ENCODE measurements at places on chromosomes 3 and 15.

- DNase-seq, result no peak
Observed at GRCh38 chr15:52171807-52172206, 19.4 kb downstream of the GNB5 start.

DNA sequence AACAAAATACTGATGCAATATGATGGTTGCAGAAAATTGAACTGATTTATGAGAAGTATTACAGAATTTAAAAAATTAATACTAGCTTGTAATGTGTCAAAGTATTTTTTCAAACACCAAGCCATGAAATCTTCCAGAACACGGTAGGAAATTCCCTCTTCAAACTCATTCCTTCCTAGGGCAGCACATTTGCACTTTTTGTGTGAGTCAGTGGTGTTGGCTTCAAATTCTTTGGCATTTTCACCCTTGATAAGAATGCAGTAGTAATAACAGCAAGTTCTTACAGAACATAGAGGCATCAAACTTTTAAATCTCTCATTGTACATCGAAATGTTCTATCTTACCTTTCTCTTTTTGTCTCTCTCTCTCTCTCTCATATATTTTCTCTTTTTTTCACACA, 191.8 kb downstream of the CGGBP1 start:
- DNase-seq, result peak; percentile 4

DNA sequence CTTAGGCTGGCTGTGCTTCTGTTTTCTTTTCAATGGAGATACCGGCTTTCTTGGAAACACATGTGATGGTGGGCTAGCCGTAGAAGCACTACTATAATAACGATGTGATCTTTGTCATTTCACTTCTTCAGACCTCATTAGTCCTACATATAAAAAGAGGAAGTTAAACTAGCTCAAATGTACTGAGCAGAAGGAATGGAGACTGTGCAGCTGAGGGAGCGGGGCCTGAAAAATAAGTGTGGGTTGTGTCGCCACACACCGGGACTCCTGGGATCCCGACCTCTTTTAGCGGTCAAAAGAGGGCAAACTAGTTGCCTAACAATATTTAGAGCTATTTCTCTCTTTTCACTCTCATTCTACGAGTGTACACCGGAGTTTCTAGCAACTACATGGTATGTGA, 1.0 kb upstream of the RNF7 start:
- DNase-seq, result no peak

GRCh38 chr3:133855772-133856171, 39.9 kb downstream of the RAB6B start:
- DNase-seq, result peak; percentile 5

DNA sequence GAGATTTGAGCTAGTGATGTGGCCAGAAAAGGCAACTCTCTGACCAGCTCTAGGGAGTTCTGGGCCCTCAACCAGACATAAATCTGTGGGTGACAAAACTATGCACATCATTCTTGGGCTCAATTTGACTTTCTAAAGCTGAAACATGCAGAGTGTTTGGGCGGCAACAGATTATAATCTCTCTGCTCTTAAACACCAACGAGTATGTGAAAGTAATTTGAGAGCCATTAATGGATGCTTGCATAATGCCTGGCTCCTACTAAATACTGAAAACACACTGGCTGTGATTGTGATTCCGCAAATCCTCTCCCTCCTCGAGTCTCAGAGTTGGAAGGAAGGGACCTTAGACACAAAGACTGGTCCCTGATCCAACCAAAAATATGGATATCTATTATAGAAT, 186.7 kb downstream of the UACA start:
- DNase-seq, result peak; percentile 45

- DNase-seq, result peak; percentile 68
Observed at GRCh38 chr3:126926684-126927400, 56.1 kb upstream of the PLXNA1 start.

DNA sequence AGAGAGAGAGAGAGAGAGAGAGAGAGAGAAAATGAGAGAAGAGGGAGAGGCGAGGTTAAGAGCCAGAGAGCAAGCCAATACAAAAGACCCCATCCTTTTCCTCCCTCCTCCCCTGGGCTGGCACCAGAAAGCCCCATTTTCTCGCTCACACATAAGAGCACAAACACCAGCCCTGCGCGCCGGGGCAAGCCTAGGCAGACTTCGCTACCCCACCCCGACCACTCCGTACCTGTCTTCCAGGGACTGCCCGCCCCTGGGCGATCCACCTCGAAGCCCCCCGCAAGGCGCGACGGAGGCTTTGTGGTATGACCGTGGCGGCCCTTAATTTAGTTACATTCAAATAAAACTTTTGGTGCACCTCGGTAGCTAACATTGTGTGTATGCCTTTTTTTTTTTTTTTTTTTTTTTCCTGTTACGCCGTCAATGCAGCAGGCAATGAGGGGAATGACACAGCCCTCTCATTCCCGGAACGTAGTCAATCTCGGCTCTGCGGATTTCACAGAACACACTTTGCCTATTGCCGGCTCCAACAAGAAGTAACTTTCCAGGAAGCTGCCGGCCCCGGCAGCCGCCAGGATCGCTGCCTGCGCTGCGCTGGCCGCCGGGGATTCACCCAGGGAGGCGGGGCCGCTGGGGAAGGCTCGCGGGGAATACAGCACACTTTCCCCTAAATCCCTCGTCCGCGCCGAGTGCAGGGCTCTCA, 7.7 kb downstream of the BCL6 start:
- DNase-seq, result peak; percentile 69

- no peak for DNase-seq
Observed at GRCh38 chr3:173644086-173645082, 246.8 kb downstream of the NLGN1 start.

DNA sequence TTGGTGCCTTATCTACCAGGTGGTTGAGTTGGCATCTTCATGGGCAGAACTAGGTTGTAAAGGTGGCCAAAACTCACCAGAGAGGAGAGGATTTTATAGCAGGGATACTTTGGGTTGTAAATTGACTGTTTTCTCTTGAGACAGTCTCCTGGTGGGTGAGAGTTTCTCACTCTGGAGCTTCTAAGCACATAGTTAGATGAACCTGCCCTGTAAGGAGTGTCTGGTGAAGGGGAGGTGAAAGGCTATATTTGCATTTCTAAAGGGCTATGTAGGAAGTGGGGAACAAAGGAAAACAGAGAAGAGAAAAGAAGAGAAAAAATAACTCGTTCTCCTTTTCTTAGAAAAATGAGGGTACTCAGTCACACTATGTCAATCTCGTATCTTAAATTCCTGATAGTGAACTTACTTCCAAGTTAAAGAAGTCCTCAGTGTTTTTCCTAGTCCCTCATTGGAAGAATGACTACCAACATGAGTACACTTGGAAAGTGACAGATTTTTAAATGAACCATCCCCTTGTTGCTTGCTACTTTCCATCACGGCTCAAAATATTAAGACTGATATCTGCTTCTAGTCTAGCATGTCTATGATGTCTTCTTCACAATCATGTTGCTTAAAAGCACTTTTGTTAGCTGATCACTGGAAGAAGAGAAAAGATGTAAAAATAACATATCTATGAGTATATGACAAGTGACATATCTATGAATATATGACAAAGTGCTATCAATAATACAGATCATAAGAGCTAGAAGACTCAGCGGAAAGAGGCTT, 113.8 kb upstream of the P2RY1 start:
- no peak for DNase-seq

GRCh38 chr3:37622999-37623883, 238.4 kb upstream of the CTDSPL start:
- DNase-seq, result no peak

DNA sequence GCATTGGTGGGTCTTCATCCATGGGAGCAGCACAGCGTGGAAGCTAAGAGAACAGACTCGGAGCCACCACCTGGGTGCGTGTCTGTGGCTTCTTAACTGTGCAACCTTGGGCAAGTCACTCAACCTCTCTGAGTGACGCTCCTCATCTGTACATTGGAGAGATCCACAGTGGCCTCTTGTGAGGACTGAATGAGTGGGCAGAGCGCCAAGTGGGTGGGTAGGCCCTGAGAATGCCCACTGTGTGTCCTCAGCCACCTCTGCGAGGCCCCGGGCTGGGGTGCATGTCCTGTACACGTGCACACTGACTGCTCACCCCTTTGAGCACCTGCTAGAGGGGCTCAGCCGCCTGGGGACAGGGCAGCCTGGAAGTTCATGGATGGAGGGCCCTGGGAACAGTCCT, 99.6 kb upstream of the PRR23E start:
- no peak for DNase-seq

GRCh38 chr3:192637803-192638202, 89.5 kb downstream of the FGF12 start:
- DNase-seq, result no peak

GRCh38 chr3:144085964-144086363, 114.3 kb downstream of the DIPK2A start:
- peak; percentile 57 for DNase-seq

DNA sequence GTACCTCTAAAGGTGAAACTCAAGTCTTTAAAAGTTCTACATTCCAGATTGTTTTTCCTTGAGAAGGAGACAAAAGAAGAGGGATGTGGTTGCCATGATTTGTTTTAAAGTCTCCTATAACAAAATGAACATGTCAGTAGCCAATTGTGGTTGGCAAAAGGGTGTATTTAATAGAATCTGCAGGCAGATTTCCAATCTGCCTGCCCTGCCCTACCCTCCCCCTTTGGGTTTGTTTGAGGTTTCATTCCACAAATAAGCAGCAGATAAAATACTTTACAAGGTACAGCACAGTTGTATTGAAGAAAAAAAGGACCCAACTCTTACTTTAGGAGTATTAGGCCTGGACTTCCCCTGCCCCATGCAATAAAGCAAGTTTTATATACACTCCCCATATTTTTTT, 59.5 kb downstream of the MLH1 start:
- no peak for DNase-seq

DNA sequence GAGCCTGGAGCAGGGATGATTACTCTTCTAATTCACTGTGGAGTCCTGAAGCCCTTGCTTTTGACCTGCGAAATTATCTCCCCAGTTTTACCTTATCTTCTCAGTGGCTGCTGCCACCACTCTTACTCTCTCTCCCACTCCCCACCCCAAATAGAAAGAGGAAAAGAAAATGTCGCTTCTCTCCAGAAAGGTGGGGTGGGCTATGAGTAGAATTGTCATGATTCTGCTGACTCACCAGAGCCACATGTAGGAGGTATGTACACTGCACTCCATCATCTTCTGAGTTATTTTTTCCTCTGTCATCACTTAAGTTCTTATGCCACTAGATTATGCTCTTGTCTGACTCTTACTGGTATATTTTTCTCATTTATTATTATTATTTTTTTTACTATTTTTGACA, 43.9 kb upstream of the TMEM158 start:
- peak; percentile 23 for DNase-seq

- DNase-seq, result no peak
Observed at GRCh38 chr3:188108703-188109412, 45.1 kb upstream of the LPP start.

DNA sequence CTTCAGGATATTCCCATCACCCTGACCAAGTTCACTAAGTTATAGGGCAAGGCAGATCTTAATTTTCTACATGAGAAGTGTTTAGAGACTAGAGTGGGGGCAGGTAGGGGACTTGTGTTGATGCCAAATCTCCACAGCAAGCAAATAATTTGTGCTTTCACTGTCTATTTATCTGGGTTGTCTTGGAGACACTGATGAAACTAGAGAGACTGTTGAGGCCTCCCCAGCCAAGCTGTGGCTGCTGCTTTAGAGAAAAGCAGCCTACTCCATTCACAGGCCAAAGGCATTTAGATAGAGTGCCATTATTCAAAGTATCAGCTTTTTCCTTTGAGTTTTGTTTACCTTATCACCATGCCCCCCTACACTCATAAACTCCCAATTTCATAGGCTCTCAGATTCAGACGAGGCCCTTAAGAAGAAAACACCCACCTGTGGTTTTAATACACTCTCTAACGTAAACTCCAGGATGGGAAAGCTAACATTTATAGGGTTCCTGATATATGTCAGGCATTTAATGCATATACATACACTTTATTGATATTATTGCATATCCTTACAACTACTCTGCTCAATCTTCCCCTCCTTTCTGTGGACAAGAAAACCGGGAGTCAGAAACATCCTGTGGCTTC, 130.4 kb upstream of the FOXB1 start:
- no peak for DNase-seq

DNA sequence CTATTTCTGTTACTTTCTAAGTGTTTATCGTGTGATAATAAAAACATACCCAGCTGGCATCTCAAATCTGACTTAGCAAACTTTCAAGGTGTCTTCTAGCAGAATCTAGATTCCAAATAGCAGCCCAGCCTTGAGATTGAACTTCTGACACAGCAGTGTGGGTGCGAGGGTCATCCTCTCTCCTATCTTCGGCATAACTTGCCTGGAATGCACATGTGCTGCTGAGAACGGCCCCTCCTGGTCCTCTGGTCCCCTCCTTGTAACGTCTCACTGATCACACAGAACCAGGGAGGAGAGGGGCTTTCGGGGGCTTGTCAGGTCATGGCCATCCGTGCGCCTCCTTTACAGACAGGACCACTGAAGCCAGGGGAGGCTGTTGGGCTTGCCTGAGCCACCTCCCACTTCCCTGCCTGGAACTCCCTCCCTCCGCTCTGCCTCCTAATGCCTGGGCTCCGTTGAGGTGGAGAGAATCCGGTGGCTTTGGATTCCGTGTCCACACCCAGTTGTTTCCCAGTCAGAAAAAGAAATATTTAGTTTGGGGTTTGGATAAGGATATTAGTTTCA, 344.4 kb upstream of the C2CD4B start:
- no peak for DNase-seq

GRCh38 chr3:19937459-19938294, 3.7 kb upstream of the EFHB start:
- DNase-seq, result peak; percentile 13

GRCh38 chr3:13277860-13278531, 142.1 kb downstream of the NUP210 start:
- DNase-seq, result no peak
